8988T (cell line): ENCODE measurements at places on chromosomes 2 and 18.

DNA sequence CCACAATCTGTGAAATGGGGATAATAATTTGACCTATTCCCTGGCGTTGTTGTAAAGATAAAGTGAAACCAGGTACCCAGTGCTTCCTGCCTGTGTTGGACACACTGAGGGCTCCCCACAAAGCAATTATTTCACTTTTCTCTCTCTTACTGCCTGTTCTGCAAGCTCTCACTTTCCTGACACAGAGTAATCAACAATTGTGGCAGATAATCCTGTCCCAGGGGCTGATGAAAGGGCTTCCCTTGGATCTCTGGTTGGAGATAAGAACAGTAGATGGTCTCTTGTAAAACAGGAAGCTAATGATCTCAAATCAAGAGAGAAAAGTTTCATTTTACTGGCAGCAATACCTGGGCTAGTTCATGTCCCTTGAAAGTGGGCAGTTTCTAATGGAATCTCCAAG is 190.4 kb upstream of the EPHA4 start:
- DNase-seq = no peak

DNA sequence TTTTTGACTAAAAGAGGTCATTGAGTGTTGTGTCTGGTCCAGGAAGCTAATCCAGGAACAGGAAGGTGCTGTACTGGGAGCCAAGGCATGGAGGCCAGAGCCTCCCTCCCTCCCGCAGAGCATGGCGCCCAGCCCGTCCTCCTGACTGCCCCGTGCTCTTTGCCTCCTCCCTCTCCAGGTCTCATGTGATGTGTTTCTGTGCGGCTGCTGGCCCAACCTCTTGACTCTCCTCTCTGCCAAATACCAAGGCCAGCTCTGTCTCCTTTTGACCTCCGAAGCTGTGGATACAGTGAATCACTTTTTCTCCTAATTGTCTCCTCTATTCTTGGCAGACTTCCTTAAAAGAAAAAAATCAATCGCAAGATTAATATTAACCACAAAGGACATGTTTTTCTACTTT is 284.1 kb downstream of the PHLPP1 start:
- DNase-seq = no peak

GRCh38 chr2:46902465-46902864 is 13.1 kb downstream of the MCFD2 start:
- DNase-seq = no peak

GRCh38 chr2:217742841-217743240 is 260.0 kb downstream of the TNS1 start:
- no peak for DNase-seq

- DNase-seq = no peak
Observed at GRCh38 chr2:45554073-45554741, 56.9 kb downstream of the SRBD1 start.

DNA sequence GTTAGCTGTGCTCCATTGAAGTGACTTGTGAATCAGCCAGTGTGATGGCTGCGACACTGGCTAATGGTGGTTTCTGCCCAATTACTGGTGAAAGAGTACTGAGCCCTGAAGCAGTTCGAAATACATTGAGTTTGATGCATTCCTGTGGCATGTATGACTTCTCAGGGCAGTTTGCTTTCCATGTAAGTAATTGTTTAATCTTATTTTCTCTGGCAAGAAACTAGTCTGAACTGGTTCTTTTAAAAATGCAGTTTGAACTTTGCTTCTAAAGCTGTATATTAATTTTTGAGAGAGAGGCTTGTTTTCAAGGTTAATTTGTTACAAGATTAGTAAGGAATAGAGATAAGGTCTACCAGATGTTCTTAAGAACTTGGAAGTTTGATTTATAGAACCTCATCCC is 46.7 kb downstream of the GLS start:
- no peak for DNase-seq

DNA sequence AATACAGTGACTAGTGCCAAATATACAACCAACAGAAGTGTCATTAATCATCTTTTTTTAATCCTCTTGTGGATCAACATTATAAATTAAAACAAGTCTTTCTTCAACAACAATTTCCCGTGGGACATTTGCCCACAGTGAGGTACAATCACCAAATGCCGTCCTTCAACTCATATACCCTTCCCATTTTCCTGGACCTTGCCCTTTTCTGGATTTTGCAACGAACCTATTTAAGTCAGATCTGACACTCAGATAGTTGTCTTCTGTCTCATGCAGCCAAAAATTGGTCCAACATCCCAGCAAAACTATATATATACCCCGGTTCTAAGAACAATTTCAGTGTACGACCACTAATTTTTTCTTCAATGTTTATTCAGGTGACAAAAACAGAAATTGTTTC is 324.0 kb downstream of the DSEL start:
- DNase-seq = no peak

DNA sequence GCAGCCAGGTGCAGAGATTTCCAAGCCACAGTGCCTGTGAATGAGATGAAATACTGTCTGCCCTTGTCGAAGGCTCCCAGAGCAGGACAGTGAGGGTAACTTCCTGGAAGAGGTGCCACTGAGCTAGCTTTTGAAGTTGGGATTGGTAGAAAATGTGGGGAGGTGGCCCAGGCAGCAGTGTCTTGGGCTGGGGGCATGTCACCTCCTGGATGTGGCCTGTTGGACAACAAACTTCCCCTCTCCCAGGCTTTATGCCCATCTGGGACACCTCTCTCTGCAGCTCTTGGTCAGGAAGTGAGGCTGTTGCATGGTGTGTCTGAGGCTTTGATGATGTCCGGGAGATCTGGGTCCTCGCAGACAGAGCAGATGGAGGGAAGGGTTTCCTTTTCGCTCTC is 151.4 kb downstream of the DYSF start:
- DNase-seq = peak; percentile 5

GRCh38 chr2:181817509-181817908 is 74.0 kb upstream of the ITPRID2 start:
- no peak for DNase-seq

- DNase-seq = no peak
Observed at GRCh38 chr2:240237609-240238174, 97.2 kb upstream of the OTOS start.

DNA sequence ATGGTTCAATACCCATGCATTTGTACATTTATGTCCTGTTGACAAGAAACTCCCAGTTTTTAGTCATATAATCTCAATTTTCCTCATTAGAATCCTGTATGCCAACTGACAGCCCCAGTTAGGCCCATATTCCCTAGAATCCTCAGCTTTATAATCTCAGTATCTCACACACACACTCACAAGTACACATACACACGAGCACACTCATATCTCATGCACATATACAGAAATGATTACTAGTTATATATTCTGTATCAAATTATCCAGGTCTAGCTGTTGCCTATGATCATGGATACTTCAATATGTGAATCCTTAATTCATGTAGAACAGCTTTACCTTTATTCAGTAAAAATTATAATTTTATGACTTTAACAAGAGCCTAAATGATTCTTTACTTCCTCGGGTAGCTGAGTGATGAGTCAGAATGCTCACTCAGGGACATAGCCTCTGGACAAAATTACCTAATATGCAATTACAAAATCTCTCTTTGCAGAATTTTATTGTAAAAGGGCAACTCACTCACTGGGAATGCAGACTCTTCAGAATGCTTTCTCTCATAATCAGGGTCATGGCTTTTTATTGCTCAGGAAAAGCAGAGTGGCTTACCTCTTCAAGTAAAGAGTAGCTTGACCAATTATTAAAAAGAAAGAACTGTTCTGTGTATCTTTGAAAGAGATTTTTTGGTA is 193.6 kb upstream of the PIK3C3 start:
- DNase-seq = no peak
